Glutamatergic neuron (in vitro differentiated cells): ENCODE measurements at places on chromosomes 2 and 18.
A peak's percentile ranks its signal among the peaks of the same experiment; 100 is the strongest.

- no peaks in the 10 kb centered on the region for H3K36me3 ChIP-seq
- no peak overlapping the region for H3K4me3 ChIP-seq
- no peaks in the 10 kb centered on the region for H3K4me1 ChIP-seq
- H3K27me3 ChIP-seq: no peaks in the 10 kb centered on the region
- no peak overlapping the region for H3K27ac ChIP-seq
Measured at GRCh38 chr2:215218587-215219577, 80.5 kb upstream of the ABCA12 start.

DNA sequence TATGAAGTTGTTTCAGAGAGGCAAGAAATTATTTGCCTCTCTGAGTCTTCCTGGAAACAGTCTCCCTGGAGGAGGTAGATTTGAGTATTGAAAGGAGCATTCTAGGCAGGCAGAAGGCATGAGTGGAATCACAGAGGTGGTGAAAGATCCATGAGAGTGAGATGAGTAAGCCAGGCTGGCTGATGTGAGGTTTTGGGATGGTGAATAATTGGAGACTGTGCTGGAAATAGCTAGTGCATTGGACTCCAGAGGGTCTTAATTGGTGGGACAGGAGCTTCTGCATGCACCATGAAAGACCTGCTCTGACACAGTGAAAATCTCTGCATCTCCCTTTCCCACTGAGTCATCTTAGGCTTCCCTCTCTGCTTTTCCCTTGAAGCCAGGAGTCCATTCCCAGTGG is 46.3 kb downstream of the CDC42EP3 start:
- no peak for DNase-seq
- H3K27ac ChIP-seq: no peak overlapping the region
- no peak overlapping the region for H3K4me3 ChIP-seq

GRCh38 chr2:190759749-190760213 is 110.9 kb downstream of the NAB1 start:
- H3K27me3 ChIP-seq: peaks cover 3% of the 10 kb centered on the region
- H3K27ac ChIP-seq: no peak overlapping the region
- H3K36me3 ChIP-seq: no peaks in the 10 kb centered on the region

DNA sequence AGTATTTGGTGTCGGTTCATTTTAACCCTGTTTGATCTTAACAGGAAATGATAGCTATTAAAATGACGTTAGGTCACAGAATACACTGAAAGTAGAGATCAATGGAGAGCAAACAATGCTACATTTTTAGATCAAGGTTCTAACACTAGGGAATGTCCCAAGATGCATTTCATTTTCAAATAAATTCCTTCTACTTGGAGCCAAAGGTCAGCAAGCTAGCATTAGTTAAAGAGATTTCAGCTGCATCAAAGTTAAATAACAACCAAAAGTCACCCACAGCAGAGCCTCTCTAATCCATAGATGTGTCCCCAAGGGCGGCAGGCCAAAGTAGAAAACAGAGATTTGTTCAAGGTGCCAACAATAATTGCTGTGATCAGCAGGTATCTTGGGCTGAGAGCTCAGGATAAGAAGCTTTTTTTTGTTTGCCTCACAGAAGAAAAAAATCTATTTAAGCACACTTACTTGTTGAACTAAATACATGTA is 1233.6 kb upstream of the TMEFF2 start:
- H3K27ac ChIP-seq: no peak overlapping the region
- no peaks in the 10 kb centered on the region for H3K4me1 ChIP-seq
- H3K27me3 ChIP-seq: no peaks in the 10 kb centered on the region
- no peak overlapping the region for H3K4me3 ChIP-seq
- no peaks in the 10 kb centered on the region for H3K36me3 ChIP-seq

- H3K27me3 ChIP-seq: no peaks in the 10 kb centered on the region
- no peaks in the 10 kb centered on the region for H3K4me1 ChIP-seq
Measured at GRCh38 chr2:28405537-28405936, 12.9 kb downstream of the FOSL2 start.

DNA sequence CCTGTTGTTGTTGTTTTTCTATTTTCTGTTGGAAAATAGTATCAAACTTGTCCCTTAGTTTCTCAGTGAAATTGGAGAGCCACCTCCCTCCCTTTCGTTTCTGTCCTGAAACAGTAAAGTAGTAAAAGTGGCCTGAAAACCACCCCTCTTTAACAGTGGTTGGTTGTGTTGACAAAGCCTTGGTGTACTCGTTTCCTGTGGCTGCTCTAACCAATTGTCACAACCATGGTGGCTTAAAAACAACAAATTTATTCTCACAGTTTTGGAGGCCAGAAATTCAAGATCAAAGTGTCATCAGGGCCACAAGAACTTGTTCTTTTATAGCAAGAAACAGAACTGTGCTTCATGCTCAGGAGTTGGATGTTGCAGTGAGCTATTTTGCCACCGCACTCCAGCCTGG is 4.0 kb upstream of the DYSF start:
- no peak overlapping the region for H3K27ac ChIP-seq
- peaks cover 4% of the 10 kb centered on the region for H3K36me3 ChIP-seq
- peaks cover 8% of the 10 kb centered on the region for H3K27me3 ChIP-seq
- no peak for DNase-seq
- no peak overlapping the region for H3K4me3 ChIP-seq

DNA sequence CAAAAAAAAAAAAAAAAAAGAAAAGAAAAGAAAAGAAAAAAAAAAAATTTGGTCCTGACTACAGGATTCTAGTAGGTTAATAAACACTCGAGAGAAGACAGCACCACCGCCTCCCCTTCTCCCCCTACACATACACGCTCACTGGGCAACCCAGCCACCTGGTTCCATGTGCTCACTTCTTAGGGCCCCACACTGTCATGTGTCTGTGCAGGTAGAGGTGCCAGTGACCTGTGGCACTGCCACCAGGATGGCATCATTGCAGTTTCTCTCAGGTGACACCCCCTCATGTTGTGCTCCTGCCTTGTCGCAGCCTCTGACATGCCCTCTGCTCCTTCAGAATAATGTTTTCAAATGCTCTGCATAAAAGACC is 39.7 kb upstream of the LYPD6B start:
- H3K36me3 ChIP-seq: peaks cover 32% of the 10 kb centered on the region
- peak overlapping the region; percentile 95 for H3K27ac ChIP-seq
- H3K4me1 ChIP-seq: peaks cover 37% of the 10 kb centered on the region
- no peak for DNase-seq

GRCh38 chr18:62506495-62507143 is 16.2 kb upstream of the ZCCHC2 start:
- DNase-seq: no peak
- H3K4me1 ChIP-seq: peaks cover 7% of the 10 kb centered on the region
- H3K4me3 ChIP-seq: no peak overlapping the region
- H3K36me3 ChIP-seq: no peaks in the 10 kb centered on the region

DNA sequence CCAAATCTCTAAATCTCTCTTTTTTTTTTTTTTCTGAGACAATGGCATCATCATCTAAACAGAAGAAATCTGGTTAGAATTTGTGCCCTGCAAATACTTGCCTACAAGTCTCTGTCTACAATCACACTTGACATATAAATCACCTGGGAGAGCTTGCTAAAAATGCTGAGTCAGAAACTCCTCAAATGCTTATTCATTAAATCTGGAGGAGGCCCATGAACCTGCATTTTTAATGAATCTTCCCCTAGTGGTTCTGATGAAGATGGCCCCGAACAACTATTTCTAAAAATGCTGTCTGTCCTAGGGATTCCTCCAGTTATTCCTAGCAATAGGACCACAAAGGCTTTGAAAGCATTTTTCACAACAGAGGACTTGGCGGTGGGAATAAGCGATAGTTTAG is 1.6 kb upstream of the CSRNP3 start:
- H3K27me3 ChIP-seq: peaks cover 2% of the 10 kb centered on the region
- H3K27ac ChIP-seq: no peak overlapping the region
- no peaks in the 10 kb centered on the region for H3K36me3 ChIP-seq
- H3K4me3 ChIP-seq: no peak overlapping the region

DNA sequence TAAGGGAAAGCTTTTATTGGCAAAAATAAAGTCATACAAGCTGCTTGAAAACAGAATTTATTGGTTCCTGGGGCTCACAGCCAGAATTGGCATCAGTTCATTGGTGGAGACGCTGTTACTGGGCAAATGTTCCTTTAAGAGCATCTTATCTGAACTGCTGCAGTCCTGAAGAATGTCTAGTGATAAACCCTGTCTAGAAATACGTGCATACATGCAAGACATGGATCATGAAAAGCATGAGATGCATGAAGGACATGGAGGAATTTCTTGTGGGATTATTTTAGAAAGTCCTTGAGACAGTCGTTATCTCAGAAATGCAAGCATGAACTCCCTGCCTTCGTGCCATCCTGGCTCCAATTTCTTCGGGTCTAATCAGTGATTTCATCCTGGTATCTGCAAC is 32.5 kb upstream of the FHOD3 start:
- no peaks in the 10 kb centered on the region for H3K4me1 ChIP-seq
- DNase-seq: no peak
- no peak overlapping the region for H3K4me3 ChIP-seq
